ENCODE measurements at places on chromosomes 5 and 9.

- DNase-seq: no peak
Observed at GRCh38 chr9:4146293-4146692, 153.6 kb downstream of the GLIS3 start.

- no peak for DNase-seq
Observed at GRCh38 chr9:101409079-101409477, 10.4 kb downstream of the ZNF189 start.

DNA sequence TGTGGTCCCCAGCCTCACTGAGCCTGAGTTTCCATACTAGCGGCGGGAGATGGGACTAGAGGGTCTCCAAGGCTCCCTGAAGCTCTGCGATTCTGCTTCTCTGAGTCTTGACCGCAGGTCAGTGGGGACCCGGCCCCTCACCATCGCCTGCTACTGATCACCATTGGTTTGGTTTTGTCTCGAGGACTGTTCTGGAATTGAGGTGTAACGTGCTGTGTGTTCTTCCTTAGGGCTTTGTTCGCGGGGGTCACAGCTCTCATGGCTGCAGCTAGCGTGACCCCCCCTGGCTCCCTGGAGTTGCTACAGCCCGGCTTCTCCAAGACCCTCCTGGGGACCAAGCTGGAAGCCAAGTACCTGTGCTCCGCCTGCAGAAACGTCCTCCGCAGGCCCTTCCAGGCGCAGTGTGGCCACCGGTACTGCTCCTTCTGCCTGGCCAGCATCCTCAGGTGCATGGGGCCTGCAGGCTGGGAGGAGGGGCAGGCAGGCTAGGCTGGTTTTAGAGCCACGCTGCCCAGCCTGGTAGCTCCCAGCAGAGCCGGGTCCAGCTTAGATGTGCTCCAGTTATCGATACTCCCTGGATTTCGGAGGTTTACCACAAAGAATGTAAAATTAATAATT is 12.3 kb downstream of the TRAF2 start:
- DNase-seq: no peak

DNA sequence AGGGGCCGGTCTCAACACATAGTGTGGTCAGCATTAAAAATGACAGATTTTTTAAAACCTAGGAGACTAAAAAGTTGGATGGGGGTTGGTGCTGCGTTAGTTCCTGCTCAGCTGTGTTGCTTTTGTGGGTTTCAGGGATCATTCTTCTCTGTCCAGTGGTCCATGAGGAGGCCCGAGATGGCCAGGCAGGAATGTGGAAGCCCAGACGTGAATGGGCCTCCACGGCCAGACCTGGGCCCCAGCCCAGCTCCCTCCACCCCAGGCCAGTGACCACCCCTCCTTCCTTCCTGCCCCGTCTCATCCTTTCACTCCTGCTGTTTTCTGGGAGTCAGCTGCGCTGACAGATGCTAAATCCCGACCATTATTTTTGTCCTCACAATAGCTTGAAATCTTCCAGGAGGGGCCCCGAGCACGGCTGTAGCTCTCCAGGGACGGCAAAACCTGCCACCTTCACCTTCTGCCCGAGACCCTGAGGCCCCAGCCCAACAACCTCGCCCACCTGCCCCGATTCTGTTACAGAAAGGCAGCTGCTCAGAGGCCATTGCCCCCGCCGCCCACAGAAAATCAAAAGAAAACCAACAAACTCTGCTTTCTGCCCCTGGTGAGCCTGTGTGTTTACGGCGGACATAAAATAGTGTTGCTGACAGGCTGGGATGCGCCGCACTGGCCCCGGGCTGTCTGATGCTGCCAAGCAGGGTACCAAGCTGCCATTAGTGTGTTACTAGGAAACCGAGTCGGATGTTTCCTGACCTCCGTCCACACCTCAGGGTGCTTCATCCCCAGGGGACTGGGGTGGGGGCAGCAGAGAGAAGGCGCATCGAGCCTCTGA is 83.7 kb upstream of the SARDH start:
- no peak for DNase-seq

DNA sequence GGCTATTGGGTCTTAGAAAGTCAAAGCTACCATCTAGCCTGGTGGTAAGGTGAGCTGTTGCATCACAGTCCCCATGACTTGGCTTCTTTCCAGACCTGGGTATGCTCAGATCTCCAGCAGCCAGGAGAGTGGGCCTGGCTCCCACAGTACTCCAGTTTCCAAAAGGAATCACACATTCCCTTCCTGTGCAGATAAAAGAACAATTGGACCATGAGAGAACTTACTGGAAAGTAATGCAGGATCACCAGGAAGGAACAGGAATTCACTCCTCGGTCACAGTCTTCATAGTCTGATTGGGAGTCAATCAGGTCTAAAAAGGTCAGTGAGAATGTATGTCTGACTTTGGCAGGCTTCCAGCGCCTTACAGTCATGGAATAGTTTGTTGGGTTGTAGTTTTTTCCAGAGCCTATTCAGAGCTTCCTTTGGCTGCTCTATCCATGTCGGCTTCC is 47.8 kb upstream of the CD180 start:
- peak; percentile 46 for DNase-seq

- DNase-seq: no peak
Observed at GRCh38 chr9:96294159-96294545, 7.8 kb downstream of the HSD17B3 start.

- DNase-seq: no peak
Observed at GRCh38 chr5:61328791-61329549, 3.1 kb upstream of the ZSWIM6 start.

DNA sequence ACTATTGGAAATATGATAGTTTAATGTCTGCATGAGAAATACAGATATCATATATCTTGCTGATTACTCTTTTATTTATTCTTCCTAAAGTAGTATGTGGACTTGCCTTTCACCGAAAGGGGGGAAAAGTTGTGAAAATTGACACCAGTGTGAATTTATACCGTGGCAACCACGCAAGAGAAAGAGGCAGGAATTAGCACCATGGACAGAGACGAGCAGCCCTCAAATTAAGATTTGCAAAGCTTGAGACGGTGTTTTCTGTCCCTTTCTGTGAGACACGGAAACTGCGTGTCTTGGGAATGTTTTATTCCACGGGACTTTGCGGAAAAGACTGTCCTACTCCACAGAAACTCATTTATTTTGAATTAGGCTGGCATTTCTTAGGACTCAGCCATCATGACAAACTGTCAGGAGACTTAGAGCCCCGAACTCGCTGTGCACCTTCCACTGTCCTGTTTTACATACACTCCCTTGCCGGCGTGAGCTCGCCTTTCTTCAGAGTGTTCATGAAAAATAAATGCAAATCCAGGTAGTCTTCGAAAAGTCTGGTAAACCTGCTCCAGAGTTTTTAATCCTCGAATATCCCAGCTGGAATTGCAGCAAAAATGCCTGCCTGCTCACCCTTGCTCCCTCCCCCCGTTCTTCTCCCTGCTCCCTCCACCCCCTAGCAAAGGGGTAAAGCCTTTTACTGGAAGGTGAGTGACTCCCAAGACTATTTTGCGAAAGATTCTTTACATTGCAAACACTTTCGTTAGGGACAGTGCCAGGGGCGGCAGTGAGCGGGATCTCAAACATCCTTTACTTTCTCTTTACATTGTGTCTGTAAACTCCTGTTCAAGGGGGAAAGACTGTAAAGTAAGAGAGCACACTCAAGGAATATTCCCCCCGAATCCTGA is 3.8 kb upstream of the ELAVL2 start:
- DNase-seq: no peak

- peak; percentile 76 for DNase-seq
Observed at GRCh38 chr9:127568971-127569885, 42.8 kb upstream of the STXBP1 start.

DNA sequence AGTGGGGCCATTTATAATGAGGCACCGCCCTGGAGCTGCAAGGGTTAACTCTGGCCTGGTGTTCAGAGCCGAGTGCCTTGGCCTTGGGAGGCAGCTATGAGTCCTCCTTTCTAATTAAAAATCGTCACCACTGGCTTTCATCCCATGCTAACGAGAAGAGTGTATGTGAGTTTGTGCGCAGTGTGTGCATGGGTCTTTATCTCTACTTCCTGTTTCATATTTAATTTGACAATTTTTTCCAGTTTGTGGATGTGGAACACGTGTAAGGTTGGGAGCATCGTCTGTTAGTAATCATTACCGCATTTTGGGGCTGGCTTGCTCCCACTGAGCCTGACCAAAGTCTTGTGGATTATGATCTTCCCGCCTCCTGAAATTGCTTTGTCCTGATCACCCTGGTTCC is 76.4 kb downstream of the NDFIP1 start:
- no peak for DNase-seq

GRCh38 chr5:21236104-21236503 is 1248.1 kb upstream of the CDH18 start:
- no peak for DNase-seq

DNA sequence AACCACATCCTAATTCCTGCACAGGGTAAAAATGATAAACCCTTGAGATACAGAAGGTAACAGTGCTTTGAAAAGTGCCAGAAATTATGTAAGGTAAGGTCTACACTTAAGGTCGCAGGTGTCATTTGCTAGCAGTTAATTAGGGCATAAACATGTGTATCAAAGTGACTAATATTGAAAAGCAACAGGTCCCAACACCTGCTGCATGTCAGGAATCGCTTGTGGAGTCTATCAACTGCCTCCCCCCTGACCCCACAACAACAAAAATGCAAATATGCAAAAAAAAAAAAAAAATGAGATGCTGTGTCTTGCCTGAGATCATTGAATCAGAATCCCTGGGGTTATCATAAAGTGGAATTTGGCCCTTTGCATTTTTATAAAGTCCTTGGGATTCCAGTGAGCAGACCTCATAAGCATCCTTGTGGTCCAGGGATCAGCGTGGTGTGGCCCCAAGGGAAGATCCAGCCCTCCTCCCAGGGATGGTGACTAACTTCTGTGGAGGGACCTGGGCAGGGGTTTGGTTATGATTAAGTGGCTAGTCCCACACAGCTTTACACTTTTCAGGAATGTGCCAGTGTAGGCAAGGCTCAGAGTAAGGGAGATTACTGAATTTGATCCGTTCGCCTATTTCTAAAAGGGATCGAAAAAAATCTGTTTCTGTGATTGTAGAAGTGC is 92.5 kb upstream of the TNFSF8 start:
- DNase-seq: no peak

DNA sequence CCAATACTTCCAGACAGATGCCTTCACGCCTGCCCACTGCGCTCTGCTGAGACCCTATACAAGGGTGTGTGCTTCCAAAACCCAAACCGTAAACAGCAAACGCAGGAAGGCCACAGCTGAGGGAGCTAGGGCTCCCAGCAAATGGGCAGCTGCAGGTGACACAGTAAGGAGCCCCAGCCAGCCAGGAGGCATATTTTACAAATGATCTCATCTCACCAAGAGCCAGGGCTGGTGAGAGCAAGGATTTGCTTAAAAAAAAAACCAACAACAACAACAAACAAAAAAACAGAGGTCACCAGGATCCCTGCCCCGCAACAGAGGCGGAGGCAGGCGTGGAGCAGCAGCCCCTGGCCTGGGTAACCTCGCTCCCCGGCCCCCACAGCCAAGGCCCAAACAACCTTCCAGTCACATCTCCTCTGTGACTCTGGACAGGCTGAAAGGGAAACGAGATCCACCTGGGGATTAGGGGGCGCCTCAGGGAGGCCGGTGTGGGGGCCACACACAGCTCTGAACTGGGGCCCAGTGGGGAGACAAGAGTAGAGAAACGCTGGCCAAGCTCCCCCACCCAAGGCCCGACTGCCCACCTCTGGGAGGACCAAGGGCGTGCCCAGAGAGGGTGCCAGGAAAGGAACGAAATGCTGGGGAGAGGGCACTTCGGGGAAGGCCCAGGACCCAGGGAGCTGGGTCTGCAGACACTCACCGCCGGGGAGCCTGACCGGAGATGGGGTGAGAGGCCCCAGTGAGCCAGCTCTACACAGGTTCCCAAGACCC is 3.3 kb downstream of the NACC2 start:
- DNase-seq: no peak

- DNase-seq: no peak
Observed at GRCh38 chr5:133682451-133682850, 70.1 kb upstream of the FSTL4 start.

DNA sequence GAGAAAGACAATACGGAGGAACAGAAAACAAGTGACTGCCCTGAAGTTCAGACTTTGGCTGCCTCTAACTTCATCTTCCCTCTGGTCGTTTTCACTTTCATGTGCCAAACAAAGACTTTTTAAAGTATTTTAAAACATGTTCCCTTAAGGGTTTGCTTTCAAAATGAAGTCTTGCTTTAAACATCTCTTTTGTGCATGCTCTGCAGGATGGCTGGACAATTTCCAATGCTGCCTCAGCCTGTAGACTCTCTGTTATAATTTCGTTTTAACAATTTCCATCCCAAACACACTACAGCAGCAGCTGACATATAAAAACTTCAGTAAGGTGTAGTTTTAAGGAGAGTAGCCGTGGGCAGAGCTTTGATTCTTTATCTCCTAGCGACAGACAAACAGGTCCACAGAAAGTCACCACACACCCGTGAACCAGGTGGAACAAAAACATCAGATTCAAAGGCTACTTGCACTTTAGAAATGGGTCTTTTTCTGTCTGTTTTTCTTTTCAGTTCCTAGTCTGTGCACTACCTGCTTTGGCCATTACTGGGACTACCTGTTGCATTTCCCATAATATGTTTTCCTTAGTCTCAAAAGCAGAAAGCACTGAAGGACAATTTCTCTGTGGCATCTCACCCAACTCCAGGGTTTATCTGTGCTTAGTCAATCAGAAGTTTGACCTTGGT is 308.9 kb downstream of the DTWD2 start:
- DNase-seq: no peak

GRCh38 chr5:40386289-40386688 is 293.4 kb upstream of the PTGER4 start:
- no peak for DNase-seq

DNA sequence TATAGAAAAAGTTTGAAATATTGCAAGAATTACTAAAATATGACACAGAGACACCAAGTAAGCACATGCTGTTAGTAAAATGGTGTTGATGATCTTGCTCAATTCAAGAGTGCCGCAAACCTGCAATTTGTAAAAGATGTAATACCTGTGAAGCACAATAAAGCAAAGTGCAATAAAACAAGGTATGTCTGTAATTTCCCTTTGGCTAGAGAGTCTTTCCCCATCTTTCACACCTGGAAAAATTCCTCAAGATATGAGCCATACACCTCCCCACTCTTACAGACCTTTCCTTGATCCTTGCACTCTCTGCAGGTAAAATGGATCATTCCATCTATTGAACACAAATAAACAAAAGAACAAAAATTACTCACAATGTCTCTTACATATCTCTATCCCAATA is 597.8 kb downstream of the EFNA5 start:
- DNase-seq: no peak

- no peak for DNase-seq
Observed at GRCh38 chr9:125995706-125996105, 248.5 kb downstream of the PBX3 start.

GRCh38 chr9:34992376-34992951 is 2.9 kb downstream of the DNAJB5 start:
- no peak for DNase-seq

- no peak for DNase-seq
Observed at GRCh38 chr5:155532621-155533311, 519.2 kb downstream of the KIF4B start.

- peak; percentile 88 for DNase-seq
Observed at GRCh38 chr9:133950192-133950591, 41.9 kb downstream of the VAV2 start.

GRCh38 chr5:80865551-80865950 is 94.6 kb upstream of the RASGRF2 start:
- no peak for DNase-seq

Measured in NCI-H510A treated with DMSO at 0.1 percent for 48 hours (cell line).